RPMI8226 (cell line): ENCODE measurements at places on chromosomes 7 and 10.
A peak's percentile ranks its signal among the peaks of the same experiment; 100 is the strongest.

- DNase-seq: no peak
Observed at GRCh38 chr10:26384600-26384999, 53.5 kb upstream of the APBB1IP start.

DNA sequence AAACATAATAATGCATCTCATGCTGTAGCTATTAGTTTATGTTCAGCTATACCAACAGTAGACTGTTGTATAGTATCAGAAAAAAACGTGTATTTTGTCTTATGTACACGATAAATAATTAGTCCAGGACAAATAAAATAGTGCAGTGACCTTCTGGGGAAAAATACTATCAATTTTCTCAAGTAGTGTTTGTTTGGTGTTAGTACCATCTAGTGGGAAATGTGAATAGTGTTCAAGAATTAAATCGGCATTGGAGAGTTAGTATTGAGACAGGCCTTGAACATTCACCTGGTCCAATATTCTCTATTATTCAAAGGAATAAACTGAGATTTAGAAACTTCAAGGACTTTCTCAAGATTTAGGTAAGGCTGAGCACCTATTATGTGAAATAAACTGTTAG, 21.7 kb upstream of the OR2A5 start:
- DNase-seq: no peak

DNA sequence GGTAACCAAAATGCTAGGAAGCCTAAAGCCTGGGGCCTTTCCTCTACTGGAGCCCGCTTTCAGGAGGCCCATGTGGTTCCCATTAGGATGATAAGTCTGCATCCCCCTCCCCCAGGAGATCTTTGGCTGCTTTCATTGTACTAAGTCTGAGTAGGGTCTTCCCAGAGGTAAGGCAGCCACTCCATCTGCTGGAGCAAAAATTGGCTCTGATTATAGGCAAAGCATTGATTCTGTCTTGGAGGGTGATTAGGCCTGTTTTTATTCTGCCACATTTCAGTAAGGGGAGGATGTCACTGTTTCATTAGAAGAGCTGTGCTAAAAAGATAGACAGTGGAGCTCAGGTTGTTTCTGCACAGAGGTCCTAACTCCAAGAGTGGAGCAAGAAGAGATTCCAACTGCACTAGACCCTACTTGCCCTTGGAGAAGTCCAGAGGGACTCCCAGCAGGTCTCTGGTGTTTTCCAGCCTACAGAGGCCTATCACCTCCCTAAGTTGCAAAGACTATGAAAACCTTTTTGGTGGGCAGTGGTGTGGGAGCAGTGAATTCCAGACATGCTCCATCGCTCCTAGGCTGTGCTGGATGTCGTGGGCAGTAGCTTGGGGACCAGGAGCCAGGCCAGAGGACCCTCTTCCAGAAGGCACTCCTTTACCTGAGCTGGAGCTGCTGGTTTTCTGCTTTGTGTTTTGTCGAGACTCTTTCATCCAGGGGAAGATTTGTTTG, 7.1 kb upstream of the HOXA2 start:
- DNase-seq: no peak

DNA sequence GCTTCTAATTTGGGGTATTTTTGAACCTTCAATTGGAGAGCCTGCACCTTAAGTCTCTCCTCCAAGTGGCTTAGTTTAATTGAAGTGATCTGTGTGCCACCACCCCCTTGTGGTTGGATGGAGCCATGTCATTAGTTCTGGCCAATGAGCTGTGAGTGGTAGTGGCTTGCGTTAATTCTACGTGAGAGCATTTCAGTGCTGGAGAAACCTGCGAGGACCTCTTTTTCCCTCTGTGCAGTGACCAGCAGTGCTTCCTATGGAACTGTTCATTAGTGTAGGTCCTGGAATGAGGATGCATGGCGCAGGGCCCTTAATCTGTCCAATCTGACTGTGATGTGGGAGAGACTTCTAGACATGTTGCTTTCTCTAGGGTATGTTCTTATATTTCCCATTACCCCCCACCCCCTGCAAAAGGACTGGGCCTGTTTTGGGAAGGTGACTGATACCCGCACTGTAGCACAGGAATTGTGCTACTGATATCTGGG, 3.8 kb downstream of the HILPDA start:
- peak; percentile 69 for DNase-seq

DNA sequence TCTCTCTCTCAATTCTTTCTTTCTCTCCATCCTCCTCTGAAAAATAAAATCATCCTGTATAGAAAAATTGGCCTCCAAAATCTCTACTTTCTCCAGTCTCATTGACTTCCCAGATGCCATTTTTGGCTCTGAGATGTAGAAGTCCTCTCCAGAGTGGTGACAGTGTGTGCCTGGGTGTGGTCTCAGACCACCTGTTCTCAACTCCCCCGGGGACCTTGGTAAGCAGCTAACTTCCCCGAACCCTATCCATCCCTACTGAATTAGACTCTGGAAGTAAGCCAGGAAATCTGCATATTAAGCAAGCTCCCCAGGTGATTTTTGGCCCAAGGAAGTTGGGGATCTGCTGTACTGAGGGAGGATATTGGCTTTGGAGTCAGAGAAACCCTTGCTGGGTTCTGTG, 120.5 kb downstream of the WDR11 start:
- DNase-seq: no peak

- peak; percentile 48 for DNase-seq
Observed at GRCh38 chr7:51255036-51255435, 61.6 kb downstream of the COBL start.

DNA sequence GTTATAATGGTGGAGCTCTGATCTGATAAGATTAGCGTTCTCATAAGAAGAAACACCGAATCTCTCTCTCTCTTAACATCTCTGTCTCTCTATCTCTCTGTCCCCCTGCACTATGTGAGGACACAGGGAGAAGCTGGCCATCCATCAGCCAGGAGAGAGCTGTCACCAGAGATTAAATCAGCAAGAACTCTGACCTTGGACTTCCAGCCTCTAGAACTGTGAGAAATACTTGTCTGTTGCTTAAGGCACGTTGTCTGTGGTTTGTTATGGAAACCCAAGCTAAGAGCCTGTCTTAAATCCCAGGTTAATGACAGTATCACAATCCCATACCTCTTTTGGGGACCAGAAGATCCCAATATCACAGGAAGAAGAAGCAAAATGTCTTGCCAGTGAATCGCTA, 132.0 kb upstream of the AKR1E2 start:
- no peak for DNase-seq

GRCh38 chr10:132961787-132962622, 19.6 kb upstream of the CFAP46 start:
- peak; percentile 7 for DNase-seq

DNA sequence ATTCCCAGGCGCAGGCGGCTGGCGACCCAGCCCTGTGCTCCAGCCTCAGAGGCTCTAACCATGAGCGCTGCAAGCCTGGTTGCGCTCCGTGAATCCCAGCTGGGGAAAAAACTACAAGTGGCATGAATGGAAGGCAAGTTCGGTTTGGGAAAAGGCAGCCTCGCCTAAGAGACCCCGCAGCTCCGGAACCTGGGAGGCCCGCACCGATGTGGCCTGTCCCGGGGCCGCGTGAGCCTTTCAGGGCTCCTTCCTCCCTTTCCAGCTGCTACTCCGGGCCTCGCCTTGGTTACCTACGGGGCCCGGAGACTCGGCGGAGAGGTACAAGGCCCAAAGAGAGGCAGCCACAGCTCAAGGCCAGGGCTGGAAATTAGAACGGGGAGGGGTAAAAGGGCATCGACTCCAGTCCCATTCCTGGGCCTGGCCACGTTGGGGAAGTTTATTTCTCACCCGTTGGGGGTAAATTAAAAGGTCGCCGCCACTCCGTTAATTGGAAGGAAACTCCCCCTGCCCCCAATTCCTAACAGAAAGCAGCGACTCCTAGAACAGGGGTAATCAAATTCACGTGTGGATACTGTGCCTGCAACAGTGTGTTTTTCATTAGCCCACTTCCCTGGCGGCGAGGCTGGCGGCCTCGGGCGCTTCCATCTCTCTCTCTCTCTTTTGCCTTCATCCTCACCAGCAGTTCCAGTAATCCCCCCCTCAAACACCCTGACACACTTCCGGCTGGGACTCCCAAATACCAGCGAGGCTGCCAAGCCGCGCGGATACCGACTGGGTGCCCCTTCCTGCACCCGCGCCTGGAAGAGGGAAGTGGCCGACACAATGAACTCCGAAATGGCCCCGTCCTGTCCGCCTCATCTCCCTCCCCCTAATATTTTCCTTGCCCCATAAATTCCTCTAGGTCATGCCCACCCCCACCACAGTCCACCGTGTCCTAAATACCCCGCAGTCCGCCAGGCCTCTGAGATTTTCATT, 1.5 kb upstream of the HOXA9 start:
- DNase-seq: no peak

DNA sequence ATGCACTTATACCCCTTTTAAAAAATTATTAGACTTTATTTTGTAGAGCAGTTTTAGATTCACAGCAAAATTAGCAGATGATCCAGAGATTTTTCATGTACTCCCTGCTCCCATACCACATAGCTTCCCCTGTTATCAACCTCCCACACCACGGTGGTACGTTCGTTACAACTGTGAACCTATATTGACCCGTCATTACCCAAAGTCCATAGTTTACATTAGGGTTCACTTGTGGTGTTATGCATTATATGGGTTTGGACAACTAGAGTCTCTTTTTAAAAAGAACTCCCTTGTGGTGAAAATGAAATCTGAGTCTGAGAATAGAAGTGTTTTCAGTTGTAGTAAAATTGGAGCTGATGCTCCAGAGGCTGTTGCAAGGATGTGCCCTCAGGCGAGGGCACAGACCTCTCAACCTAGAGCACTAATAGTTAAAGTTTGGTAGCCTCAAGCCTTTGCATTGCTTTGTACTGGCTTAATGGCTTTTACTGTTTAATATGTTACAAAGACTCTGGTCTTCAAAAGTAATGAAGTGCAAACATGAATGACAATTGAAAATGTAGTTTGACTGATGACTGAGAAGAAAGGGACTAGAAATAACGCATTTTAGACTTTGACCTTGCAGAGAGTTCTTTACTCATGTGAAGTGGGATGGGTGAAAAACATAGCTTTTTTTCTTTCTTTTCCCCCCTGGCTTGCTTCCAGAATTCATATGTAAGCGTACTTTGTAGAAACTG, 30.6 kb upstream of the CSTF2T start:
- no peak for DNase-seq

DNA sequence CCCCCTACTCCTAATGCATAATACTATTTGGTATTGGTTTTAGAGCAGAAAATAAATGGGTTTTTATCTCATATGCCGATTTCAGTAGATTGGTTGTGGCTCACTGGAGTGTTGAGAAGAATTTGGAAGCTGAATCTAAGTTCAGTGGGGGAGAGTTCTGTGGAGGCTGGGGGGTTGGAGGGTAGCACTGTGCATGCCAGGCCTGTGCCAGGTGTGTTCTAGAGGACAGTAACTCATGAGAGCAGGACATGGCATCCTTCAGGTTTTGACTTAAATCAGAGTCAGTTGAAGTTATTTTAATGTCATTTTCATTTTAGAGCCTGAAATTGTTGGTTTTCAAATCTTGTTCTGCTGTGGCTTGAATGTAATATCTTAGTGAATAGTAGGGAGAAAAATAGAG, 79.5 kb downstream of the EEPD1 start:
- no peak for DNase-seq

DNA sequence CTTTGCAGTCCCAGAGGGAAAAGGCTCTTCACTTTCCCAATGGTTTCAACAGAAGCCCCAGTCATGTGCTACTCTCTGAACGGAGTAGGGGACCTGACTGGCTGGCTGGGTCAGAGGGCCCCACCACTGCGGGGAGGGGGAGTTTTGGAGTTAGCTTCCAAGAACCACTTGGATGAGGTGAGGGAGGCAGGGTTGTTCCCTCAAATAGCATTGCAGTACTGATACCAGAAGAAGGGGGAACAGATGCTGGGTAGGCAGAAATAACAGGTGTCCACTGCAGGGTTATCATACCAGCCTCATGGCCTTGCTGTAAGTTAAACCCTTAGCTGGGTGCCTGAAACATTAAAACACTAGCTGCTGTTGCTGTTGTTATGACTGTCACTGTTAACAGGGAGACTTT, 131.3 kb downstream of the UBE2H start:
- no peak for DNase-seq

DNA sequence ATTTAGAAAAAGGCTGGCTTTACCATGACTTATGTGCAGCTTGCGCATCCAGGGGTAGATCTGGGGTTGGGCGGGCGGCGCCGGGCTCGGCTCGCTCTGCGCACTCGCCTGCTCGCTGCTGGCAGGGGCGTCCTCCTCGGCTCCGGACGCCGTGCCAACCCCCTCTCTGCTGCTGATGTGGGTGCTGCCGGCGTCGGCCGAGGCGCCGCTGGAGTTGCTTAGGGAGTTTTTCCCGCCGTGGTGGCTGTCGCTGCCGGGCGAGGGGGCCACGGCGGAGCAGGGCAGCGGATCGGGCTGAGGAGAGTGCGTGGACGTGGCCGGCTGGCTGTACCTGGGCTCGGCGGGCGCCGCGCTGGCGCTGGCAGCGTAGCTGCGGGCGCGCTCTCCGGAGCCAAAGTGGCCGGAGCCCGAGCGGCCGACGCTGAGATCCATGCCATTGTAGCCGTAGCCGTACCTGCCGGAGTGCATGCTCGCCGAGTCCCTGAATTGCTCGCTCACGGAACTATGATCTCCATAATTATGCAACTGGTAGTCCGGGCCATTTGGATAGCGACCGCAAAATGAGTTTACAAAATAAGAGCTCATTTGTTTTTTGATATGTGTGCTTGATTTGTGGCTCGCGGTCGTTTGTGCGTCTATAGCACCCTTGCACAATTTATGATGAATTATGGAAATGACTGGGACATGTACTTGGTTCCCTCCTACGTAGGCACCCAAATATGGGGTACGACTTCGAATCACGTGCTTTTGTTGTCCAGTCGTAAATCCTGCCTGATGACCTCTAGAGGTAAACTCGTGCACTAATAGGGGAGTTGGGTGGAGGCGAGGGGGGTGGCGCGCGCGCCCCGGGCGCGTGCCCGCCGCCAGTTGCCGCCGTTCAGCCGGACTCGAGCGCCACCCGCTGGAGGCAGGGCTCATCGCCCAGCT, at the start of gene HOXA5:
HOXA5 (minus strand) TSS at position 659 of the 927 bp plus-strand sequence; CDS start at position 585, 74 bp downstream.
- DNase-seq: no peak

DNA sequence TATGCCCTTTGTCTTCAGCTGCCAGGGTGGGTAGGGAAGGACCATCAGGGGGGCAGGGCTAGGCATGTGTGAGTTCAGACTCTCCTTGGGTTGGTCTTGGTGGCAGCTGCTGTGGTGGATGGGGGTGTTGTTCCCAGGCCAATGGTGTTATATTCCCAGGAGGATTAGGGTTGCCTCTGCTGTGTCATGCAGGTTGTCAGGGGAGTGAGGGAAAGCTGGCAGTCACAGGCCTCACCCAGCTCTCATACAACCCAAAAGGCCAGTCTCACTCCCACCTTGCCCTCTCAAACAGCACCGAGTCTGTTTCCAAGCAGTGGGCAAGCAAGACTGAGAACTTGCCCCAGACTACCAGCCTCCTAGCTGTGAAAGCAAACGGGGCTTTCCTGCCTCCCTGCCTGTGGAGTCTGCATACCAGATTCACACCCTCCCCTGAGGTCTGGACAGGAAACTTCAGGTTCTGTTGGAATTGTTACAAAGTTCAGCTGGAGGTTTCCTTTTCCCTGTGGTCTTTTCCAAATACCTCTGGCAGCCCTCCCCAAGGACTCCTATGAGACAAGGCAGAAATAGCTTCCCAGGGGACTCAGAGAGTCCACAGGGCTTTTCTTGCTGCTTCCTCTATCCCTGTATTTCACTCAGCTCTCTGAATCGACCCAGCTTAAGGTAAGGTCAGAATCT, 1.4 kb downstream of the HYAL4 start:
- no peak for DNase-seq

- no peak for DNase-seq
Observed at GRCh38 chr7:134730411-134730829, 49.0 kb upstream of the CALD1 start.

- DNase-seq: no peak
Observed at GRCh38 chr10:125008689-125009638, 67.0 kb downstream of the ZRANB1 start.

GRCh38 chr10:44389150-44389549, 4.3 kb upstream of the CXCL12 start:
- no peak for DNase-seq
